Stimulated activated CD8-positive, alpha-beta memory T cell treated with anti-CD3 and anti-CD28 coated beads, Interleukin-2, amount 100 ng/mL, for 1 hour (primary cell): ENCODE measurements at places on chromosomes 12 and 14.

DNA sequence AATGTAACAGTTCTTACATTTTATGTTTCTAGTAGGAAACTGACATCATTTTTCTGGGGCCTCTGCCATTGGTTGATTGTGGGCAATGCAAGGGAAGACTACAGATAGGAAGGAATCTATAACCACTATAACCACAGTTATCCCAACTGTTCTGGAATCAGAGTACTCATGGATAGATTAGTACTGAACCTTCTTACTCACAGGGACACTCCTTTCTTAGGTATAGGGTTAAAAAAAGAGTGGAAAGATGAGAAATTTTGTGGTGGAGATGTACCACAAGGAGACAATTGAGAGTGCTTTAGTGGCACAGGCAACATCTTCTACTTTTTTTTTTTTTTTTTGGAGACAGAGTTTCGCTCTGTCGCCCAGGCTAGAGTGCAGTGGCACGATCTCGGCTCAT is 21.0 kb downstream of the TMEM116 start:
- no peak for DNase-seq

- DNase-seq = peak; percentile 44
Observed at GRCh38 chr12:120713861-120714482, 3.7 kb downstream of the UNC119B start.

- DNase-seq = no peak
Observed at GRCh38 chr14:38143170-38143569, 64.5 kb upstream of the SSTR1 start.

DNA sequence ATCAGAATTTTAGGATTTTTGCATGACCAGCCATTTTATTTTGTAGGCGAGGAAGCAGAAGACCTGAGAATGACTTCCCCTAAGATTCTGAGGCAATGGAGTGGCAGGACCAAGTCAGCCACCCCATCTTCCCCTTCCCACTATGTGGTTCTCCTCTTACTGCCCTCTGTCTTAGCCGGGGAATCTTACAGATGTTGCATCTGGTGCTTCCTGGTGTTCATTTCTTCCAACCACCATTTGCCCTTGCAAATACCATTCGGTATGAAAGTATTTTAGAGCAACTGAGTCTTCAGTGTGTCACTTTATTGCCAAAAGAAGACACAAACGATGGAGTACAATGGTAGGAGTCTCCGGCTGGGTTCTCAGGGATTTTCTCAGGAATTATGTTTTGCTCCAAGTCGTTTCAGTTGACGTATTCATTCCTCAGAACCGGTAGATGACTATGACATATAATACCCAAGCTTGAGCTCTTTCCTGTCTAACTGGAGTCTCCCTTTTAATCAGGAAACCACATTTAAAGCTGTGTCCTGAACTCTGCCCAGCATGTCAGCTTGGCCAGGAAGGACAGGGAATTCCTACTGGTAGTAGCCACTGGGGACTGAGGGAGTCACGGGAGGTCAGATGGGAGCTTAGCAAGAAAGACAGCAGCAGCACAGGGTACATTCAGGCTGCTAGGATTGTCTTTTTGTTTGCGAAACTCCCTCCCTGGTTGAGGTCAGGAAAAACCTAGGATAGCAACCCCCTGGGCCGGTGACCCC is 87.0 kb downstream of the SAMD4A start:
- DNase-seq = no peak

- no peak for DNase-seq
Observed at GRCh38 chr12:45707241-45707857, 22.2 kb upstream of the ARID2 start.

GRCh38 chr14:64758025-64758521 is 53.8 kb downstream of the PLEKHG3 start:
- DNase-seq = no peak

GRCh38 chr12:119069147-119069642 is 87.9 kb downstream of the SRRM4 start:
- DNase-seq = no peak

- no peak for DNase-seq
Observed at GRCh38 chr14:59265808-59266207, 77.3 kb downstream of the DAAM1 start.

- no peak for DNase-seq
Observed at GRCh38 chr12:116861320-116861719, 19.9 kb downstream of the HRK start.

GRCh38 chr12:11847539-11847938 is 198.1 kb downstream of the ETV6 start:
- no peak for DNase-seq

- no peak for DNase-seq
Observed at GRCh38 chr12:82855872-82856271, 169.2 kb downstream of the TMTC2 start.

DNA sequence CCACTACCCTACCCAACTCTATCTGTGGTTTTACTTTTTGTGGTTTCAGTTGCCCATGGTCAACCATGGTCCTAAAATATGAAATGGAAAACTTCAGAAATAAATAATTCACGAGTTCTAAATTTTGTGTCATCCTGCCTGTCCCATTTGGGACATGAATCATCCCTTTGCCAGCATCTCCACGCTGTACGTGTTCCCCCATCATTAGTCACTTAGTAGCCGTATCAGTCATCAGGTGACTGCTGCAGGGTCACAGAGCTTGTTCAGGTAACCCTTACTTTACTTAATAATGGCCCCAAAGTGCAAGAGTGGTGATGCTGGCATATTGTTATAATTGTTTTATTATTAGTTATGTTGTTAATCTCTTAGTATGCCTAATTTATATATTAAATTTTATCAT is 209.9 kb downstream of the ITPR2 start:
- no peak for DNase-seq

DNA sequence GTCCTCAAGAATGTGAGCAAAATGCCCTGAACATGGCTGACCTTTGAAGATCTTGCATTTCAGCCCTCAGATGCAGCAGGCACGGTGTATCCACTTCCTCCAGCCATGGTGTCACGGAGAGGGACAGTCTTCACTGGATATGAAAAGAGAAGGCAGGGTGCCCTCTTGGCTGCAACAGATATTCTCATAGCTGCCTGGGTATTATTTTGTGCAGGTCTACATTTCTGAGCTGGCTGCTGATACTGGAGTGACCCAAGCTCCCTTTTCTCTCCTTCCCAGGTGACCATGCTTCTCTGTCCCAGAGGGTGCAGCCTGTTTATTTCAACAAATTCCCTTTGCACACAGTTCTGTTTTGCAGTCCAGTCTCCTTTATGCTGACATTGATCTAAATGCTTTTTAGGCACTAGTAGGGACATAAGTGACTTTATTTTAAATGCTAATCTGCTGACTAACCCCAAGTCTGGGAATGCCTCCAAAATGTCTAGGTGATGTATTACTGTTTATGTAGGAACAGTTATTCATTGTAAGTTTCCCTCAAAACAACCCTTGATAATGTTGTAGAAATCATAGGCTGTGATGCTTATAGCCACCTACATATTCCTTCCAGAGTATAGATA is 17.4 kb upstream of the PYGL start:
- no peak for DNase-seq

DNA sequence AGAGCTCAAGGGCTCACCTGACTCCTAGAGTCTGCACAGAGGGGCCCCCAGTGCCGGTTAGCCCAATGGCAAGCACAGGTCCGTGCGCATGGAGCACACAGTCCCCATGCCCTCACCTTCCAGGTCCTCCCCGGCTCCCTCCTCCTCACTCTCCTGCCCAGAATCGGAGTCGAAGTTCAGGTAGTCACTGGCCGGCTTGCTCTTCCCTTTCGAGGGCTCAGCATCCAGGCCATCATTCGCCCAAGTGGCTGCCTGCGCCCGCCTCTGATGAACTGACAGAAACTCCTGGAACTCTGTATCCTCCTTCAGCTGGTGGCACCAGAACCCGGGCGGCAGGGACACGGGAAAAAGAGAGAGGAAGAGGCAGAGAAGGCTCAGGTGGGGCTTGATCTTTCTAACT is 7.0 kb downstream of the RBM19 start:
- no peak for DNase-seq

DNA sequence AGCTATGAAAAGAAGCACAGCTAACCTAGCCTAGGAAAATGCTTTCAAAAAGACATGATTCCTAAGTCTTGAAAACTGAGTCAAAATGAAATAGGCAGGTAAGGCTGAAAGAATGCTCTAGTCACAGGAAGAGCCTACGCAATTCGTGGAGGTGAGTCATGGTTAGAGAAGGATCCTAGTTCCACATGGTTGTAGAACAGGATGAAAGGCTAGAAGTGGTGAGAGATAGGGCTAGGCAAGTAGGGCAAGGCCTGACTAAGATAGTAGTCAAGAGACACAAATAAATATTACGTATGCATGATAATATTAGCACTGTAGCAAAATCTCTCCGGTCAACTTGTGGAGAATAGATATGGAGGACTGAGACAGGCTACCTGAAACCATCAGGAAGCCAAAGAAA is 47.2 kb downstream of the PLCZ1 start:
- no peak for DNase-seq

GRCh38 chr12:27474344-27474743 is 27.8 kb downstream of the SMCO2 start:
- no peak for DNase-seq

DNA sequence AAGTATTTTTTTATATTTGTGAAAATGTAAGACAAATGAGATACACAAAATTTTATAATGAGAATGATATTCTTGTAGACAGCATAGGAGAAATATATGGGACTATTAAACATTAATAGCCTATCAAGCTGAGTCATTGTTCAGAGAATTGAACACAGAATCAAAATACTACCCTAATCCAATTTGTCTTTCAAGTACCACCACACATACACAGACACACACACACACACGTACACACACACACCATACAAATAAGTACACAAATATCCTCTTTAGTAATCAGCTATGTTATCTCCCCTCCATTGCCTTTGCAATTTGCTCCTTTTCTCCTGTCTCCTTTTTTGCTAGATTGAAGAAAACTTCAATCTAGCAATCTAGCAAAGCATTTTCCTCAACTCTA is 499.3 kb downstream of the FOXG1 start:
- no peak for DNase-seq

DNA sequence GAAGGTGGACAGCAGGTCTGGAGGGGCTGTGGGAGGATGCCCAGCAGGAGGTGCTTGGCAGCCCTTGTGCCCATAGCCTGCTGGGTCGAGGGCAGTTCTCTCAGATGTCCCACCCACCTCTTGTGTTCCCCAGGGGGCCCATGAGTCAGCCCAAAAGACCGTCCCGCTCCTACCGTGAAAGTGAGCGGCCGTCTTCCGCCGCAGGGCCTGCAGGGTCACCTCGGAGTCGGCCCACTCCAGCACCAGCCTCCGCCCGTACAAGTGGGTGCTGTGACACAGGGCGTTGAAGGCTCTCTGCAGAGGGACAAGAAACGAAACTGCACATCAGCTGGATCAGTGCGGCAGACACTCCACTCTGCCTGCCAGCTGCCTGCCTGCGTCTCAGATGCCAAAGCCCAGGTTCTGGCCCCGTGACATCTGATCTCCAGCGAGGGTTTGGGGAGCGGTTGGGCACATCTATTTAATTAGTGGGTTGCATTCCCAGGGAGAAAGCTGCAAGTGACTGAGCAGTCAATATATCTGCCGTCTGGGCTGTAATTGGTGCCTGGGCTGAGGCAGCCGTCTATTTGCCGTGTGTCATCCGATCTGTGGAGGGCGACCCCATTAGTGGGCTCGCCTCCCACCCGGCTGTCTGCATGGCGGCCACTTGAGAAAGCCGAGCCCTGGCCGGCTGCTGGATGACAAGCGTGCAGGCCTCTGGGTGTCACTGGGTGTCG is 121.5 kb downstream of the RBM19 start:
- DNase-seq = no peak

- peak; percentile 41 for DNase-seq
Observed at GRCh38 chr12:124713436-124714082, 146.1 kb upstream of the NCOR2 start.

- DNase-seq = no peak
Observed at GRCh38 chr12:25906651-25907340, 51.7 kb upstream of the RASSF8 start.

- no peak for DNase-seq
Observed at GRCh38 chr14:100192250-100192671, 32.8 kb upstream of the DEGS2 start.

DNA sequence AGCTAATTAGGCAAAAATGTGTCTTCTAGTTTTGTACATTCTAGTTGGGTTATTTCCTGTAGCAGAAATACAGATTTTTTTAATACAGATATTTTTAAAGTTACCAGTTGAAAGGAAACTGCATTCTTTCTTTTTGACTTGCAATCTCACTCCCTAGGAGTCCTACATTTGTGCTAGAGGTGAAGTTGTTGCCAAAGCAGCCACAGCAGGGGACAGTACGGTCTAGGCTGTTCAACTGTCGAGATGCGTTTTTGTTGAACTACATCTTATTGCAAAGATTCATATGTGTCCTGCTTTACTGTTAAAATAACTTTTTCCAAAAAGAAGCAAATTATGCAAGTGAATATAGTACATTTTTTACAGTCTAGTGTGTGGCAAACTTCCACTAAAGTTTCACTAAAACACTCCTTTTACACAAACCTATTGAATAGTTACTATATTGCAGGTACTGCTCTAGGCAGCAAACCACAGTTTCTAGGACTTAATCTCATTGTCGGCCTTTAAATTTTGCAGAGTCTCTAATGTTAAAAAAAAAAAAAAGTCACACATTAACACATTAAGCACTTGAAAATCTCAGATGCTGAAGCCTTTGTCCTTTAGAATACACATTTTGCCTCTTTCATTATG is 30.2 kb upstream of the SRGAP1 start:
- DNase-seq = no peak

DNA sequence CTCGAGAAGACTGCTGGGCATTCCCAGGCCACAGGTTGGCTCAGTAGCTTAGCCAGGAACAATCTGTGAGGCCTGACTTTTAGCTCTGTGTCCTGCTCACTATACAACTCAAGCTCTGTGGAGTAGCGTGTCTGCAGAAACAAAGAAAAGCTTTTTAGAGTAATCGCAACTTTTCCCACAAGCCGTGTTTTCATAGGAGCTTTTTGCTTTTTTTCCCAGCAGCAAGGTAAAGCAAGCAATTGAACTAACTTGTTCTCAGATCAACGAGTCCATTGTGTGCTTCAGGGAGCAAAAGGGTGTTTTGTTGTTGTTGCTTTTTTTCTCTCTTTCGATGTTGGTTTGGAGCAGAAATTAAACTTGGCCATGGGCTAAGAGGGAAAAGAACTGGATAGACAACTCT is 97.3 kb upstream of the BCL2L14 start:
- DNase-seq = no peak

- DNase-seq = no peak
Observed at GRCh38 chr14:100547633-100548294, 39.5 kb downstream of the BEGAIN start.

DNA sequence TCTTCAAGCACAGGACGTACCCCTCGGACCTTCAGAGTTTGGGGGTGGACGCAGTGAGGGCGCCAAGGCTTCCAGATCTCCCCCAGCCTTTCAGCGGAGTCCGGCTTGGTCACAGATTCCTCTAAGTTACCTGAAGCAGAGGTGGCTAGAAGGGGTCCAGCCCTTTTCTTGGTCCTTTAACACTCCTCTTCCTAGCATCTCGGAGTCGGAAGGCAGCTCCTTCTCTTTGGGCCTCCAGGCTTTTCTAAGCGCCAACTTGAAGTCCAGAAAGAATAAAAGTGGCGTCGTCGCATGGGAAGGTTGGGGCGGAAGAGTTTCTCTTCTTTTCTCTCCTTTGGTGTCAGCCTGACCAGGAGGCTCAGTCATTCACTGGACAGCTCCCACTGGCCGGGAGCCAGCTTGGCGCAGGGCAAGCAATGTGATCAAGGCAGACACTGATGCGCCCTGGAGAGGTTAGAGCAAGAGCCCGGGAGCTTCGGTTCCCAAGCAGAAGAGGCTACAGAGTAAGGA is 9.6 kb downstream of the OR6S1 start:
- no peak for DNase-seq

GRCh38 chr12:5511644-5512600 is 80.0 kb downstream of the NTF3 start:
- DNase-seq = no peak

- no peak for DNase-seq
Observed at GRCh38 chr12:76006028-76006925, 25.3 kb downstream of the PHLDA1 start.
